NCI-H2171 treated with DMSO at 0.1 percent for 48 hours (cell line): ENCODE measurements at places on chromosomes 5 and 9.
A peak's percentile ranks its signal among the peaks of the same experiment; 100 is the strongest.

- peak; percentile 14 for DNase-seq
These were observed 568.8 kb downstream of the PSAT1 start for GRCh38 chr9:78865737-78866136.

DNA sequence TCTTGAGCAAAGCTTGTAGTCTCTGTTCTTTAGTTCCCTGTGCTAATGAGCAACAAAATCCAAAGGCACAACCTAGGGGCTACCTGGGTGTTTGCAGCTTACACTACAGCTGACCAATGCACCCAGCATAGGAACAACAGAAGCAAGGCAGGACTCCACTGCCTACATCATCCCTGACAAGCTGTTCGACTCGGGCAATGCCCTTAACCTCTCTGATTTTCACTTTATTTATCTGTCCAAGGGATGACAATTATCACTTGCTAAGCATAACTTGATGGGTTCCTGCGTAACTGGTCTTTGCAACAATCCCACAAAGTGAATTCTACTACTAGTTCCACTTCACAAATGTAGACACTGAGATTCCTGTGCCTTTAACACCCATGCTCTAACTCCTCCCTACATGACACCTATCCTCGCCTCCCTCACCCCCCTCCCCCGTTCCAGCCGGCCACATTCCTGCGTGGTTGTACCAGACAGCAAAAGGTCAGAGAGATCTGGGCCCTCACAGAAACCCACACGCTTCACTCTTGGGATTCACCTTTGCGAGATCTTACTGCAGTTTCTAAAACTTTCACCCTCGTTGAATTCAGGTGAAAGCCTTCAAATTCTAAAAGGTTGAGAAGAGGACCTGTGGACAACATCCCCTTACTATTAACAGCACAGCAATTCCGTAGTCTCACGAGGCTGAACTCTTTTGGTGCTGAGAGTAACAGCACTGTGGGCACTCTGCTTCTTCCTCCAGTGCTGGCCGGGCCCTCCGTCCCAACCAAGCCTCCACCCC, 995 bp downstream of the IPPK start:
- DNase-seq: no peak

DNA sequence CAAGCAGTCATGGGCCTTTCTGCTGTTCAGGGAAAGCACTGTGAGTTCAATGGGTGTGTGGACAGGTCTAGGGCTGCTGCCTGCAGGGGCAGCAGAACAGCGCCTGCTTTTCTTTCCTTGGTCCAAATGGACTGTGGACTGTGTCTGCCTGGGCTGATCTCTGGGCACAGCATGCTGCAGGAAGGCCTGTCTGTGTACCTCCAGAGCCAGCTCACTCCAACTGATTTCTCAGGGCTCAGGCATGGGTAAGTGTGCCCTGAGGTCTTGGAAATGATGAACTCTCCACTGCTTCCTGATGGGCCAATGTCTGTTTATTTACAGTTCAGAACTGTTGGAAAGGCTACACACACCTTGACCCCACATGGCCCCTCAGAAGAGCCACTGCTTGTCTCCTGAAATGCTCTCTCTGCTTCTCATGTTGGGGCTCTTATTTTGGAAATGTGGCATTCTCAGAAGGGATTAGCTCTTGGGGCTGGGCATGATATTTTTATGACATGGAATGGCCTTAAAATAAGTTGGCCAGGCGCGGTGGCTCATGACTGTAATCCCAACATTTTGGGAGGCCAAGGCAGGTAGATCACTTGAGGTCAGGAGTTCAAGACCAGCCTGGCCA, 27.0 kb downstream of the SLC22A4 start:
- DNase-seq: no peak

GRCh38 chr5:121031491-121031890, 567.4 kb downstream of the PRR16 start:
- no peak for DNase-seq

DNA sequence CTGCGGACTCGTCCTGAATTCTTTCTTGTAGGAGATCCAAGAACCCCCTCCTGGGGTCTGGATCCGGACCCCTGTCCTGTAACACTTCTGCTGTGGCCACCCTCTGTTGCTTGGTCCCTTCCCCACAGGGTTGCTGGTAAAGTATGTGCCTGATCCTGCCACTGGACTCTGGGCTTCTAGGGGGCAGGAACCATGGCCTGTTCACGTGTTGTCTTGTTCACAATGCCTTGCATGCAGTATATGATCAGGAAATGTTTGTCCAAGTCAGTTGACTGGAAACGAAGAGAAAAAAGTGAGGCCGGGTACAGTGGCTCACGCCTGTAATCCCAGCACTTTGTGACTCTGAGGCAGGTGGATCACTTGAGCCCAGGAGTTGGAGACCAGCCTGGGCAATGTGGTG, 139.3 kb upstream of the ALDH1B1 start:
- DNase-seq: no peak

DNA sequence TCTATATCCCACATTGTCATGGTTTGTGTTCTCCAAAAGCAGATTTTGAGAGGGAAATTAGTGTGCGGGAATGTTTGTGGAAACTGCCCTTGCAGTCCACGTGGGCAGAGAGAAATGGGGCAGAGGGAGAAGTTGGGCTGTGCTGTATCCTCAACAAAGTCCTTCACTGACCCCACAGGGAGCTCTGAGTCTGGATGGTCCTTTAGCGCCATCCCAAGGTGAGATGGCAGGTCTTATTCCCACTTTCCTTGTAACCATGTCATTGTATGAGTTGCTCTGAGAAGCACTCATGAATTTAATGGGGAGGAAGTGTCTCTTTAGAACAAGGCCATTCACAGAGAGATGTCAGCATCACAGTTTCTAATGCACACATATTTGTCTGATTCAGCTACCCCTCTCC, 127.1 kb downstream of the ANKRD18B start:
- no peak for DNase-seq

DNA sequence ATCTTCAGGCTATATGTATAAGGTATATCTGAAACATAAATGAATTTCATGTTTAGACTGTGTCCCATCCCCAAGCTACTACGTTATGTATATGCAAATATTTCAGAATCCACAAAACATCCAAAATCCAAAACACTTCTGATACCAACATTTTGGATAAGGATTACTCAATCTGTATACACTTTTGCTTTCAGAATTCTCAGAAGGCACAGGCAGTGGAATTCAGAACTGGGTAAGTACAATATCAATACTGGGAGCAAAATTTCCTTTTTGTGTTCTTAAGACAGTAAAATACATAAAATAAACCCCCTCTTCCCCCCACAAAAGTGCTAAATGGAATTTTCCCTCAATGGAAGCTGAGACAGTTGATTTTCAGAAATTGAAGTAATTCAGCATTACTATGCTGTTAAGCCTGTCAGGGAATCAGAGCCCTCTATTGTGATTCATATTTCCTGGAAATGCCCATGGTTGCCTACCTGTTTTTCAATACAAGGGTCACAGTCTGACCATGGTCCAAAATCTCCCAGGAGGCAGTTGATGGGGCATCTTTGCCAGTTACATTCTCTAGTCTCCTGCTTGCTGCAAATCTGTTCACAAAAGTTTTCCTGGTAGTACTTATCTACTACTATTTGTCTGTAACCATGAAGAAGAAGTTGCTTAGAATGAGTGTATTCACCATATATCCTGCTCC, 12.1 kb downstream of the C6 start:
- no peak for DNase-seq

- no peak for DNase-seq
These were observed 830 bp downstream of the TRAF1 start for GRCh38 chr9:120925535-120926396.

GRCh38 chr5:139619861-139620260, 28.3 kb upstream of the CXXC5 start:
- peak; percentile 41 for DNase-seq

DNA sequence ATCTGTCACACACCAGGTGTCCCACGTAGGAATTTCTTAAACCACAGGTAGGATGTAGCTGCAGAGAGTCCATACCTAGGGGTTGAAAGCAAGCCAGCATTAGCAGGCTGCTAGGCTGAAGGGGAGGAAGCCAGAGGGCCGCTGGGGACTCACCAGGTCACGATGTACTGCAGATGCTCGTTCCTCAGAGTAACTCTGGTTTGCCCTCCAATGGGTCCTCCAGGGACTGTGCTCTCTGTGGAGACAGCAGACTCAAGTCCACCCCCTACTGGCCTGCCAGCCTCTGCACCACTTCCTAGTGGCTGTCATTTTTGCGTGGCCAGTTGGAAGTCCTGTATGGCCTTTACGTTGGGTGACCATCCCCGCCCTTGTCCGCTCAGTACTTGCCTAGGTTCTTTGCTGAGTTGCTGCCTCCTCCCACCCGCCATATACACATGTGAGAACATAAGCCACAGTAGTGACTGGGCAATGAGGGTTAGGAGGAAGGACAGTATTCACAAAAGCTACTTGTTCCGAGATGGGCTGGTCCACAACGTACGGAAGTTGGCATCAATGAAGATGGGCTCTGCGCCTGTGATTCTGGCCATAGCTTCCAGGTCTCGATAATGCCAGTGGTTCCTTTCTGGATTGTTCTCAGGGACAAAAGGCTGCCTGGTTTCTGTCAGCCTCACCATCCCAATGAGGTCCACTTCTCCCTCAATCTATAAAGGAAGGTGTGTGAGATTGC, 4.1 kb downstream of the RPL7A start:
- DNase-seq: peak; percentile 45

DNA sequence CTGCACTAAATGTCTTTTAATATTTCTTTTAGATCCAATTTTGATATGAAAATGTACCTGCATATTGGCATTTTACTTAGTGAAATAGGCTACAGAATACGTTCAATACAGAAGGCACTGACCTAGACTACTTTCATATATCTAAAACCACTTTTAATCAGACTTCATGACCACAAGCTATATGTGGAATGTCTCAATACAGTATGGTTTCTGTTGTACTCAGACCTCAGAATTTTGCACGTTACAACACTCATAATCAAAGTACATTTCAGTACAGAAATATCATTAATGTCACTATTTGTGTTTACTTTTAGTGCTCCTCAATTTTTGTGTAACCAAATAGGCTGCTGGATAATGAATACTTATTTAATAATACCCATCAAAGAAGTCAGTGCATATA, 74.8 kb downstream of the MEF2C start:
- no peak for DNase-seq

- no peak for DNase-seq
These were observed 186.6 kb downstream of the DOCK8 start for GRCh38 chr9:401223-401622.

DNA sequence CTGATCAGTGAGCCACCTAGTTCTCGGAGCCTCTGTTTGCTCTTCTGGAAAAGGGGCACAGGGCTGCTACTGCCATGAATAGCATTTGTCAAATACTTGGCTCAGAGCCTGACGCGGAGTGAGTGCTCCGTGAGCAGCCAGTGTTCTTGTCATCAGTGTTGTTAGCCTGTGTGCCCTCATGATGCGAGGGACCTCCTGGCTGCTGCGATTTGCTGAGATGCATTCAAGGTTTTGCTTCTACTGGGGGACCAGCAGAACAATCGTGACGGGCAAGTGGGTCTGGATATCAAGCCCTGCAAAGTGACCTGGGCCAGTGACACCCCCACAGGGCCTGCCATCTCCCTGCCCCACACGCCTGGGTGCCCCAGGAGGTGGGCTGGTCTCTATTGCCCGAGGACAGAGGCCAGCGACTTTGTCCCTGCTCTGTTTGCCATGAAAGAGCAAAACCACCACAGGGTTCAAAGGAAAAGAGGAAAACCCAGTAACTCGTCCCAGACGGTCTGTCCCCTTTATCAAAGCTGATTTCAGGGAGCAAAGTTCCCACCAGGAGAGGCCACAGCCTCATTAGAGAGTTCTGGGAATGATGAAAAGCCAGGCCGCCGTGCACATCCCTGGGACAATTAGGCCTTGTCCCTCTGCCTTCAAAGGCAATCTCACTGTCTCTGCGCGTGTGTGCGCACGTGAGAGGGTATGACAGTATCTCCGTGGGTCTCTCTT, 86.5 kb upstream of the LMX1B start:
- DNase-seq: no peak

- DNase-seq: peak; percentile 46
These were observed 183.5 kb downstream of the TRIM32 start for GRCh38 chr9:116870566-116870965.

DNA sequence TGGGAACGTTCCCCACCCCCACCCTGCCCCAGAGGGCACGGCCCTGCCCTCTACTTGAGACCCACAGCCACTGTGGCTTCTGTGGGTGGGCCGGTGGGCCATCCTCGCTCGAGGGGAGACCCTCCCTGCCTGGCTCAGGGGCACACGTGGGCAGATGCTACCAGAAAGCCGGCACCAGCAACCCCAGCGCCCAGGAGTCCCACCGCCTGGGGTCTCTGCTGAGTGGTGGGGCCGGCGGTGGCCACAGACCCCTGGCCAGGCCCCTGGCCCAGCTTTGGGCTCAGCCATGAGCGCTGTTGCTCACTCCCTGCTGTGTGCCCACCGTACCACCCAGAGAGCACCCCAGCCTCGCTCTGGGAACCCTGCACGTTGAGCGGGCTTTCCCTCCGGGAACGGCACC, 16.5 kb upstream of the NRARP start:
- no peak for DNase-seq

GRCh38 chr5:32312197-32312594, 543 bp downstream of the MTMR12 start:
- DNase-seq: peak; percentile 79

DNA sequence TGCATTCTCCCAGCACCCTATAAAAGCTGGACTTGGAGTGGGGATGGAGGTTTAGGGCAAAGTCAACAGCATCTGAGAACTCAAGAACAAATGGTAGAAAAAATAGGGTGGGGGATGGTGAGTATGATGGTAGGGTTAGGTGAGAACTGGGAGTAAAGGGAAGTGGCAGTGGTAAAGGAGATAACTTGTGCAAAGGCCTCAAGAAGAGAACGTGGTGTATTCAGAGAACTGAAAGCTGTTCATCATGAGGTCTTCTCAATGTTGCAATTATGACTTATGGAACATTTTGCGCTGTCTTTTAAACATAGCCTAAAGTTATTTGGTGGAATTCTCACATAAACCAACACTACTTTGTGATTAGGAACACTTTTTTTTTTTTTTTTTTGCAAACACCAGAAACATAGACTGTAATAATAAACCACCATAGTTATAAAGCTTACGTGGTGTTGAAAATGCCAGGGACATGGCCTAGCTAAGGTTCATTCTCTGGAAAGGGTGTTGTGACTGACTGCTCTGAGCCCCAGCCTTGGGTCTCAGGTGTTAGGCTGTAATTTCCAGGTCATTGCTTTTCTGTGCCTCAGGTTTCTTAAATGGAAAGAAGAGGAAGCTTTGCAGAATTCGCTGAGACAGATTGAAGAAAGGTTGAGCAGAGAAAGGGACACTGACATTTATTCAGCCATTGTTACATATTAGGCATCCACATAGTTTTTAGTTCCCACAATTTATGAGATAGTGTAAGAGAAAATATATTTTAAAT, 19.2 kb upstream of the TXNDC8 start:
- peak; percentile 60 for DNase-seq
